GF-D8 (cell line): ENCODE measurements at places on chromosomes 4 and X.
A peak's percentile ranks its signal among the peaks of the same experiment; 100 is the strongest.

DNA sequence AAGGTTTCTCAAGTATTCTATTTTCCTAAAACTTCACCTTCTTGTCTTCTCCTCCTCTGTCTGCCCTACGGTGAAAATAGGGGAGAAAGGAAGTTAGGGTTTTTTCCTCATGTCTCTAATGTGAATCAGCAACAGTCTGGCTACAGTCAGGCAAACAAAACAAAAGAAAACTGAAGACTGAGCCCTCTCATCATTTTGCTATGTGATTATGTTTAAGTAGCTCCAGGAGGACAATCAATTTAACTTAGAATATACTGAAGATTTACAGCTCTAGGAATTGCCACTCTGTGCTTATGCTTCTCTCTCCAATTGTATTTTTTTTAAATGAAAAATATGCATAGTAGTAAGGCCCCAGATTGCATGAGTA lies 316.2 kb downstream of the GPAT3 start:
- DNase-seq = no peak

GRCh38 chr4:102438396-102439235 lies 62.5 kb upstream of the NFKB1 start:
- DNase-seq = no peak

DNA sequence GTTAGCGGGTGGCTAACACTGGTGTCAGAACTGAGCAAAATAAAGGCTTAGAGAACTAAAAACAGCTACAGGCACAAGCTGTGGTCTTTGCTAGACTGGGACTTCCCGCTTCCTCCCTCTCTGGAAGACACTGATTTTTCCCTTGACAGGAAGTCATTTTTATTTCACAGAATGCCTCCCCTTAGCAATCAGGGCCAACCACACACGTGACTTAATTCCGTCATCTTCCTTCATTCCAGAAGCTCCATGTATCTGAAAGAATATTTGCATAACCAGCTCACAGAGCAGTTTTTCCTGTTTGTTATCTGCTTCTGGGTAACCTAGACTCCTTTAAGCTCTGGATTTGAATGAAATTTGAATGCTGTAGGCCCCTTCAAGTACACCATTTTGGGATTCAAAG lies 327.5 kb upstream of the FRG1 start:
- no peak for DNase-seq

GRCh38 chr4:186642998-186643397 lies 80.7 kb downstream of the FAT1 start:
- no peak for DNase-seq

GRCh38 chr4:127668770-127669169 lies 36.0 kb downstream of the INTU start:
- DNase-seq = no peak

GRCh38 chrX:47540754-47541538 lies 20.1 kb upstream of the ARAF start:
- DNase-seq = peak; percentile 73

GRCh38 chr4:69830560-69831269 lies 29.2 kb downstream of the SULT1E1 start:
- no peak for DNase-seq
